RCC 7860 (cell line): ENCODE measurements at places on chromosomes 5 and 9.

- DNase-seq = no peak
Measured at GRCh38 chr5:16981700-16982099, 45.6 kb upstream of the MYO10 start.

GRCh38 chr5:129241755-129242154 lies 147.2 kb downstream of the ISOC1 start:
- no peak for DNase-seq

- no peak for DNase-seq
Measured at GRCh38 chr5:171442287-171443042, 23.0 kb downstream of the FGF18 start.

DNA sequence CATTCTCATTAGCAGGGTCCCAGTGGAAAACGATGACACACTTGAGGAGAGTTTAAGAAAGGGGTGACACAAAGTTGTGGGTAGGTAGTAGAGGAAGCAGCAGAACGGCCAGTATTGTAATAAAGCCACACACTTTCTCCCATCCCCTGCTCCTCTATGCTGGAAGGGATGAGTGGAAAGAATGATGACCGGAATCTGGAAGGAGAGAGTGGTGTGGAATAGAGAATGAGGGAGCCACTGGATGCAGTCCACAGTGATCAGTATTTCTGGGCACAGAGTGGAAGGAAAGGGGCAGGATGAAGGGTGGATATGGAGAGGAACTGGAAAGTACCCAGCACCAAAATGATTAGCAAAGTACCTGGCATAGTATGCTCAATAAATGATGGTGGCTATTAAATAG lies 133.8 kb upstream of the DAB2 start:
- no peak for DNase-seq

DNA sequence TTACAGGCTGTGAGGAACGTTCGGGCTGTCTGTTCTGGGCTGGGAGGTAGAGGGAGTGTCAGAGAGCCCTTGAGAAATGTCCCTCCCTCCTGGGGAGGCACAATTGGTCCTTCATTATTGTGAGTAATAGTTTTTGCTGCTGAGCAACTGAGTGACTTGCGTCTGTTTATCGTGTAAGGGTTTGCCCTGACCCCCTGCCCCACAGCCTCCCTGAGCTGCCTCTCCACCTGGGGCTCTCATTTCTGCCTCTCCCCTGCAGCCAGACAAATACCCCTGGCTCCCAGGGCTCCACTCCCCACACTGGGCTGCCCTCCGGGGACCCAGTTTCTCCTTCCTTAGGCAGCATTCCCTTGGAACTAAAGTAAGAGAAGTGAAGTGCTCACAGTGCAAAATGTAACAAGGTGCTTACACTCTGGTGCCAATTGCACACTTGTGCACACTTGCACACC lies 174.9 kb upstream of the MVB12B start:
- DNase-seq = no peak
